ENCODE measurements at places on chromosomes 1 and 21.

DNA sequence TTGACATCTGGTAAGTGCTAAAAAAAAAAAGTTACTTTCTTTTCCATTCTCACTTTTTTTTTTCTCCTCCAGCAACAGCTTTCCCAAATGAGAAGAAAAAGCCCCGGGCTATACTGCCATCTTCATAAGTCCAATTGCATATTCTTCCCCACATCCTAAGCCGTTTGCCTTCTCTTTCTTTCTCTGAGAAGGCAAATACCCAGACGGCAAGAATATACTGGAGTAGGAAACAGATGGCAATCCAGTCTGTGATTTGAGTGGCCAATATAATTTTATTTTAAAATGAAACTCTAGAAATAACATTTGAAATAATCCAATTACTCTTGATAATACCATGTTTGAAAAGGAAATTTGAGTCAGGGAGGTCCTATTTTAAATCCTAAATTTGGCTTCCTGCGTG lies 44.6 kb upstream of the GREM2 start:
- no peak for DNase-seq

- no peak for DNase-seq
These were observed 31.0 kb downstream of the DDX20 start for GRCh38 chr1:111786669-111787207.

GRCh38 chr1:108000184-108000583 lies 35.2 kb upstream of the VAV3 start:
- DNase-seq = no peak

DNA sequence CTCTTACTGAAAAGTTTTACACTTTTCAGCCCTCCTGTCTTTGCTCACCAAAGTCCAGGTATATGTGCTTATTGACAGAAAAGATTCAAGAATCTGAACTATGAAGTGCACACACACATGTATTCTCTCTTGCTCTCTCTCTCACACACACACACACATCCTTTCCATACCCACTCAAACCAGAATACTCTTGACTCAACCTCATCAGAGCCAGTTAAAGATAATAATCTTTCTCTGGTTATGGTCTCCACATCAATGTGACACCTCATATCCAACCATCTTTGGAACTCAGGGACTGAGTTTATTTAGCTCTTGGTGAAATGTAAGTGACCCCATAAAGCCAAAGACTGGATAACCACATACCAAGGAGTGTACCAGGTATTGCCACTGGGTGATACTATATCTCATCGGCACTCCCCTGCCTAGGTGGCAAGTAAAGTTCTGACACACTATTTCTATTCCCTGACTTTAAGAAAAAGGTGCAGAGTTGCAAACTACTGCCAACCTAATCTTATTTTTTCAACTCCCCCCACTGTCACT lies 24.9 kb upstream of the RGS8 start:
- no peak for DNase-seq

DNA sequence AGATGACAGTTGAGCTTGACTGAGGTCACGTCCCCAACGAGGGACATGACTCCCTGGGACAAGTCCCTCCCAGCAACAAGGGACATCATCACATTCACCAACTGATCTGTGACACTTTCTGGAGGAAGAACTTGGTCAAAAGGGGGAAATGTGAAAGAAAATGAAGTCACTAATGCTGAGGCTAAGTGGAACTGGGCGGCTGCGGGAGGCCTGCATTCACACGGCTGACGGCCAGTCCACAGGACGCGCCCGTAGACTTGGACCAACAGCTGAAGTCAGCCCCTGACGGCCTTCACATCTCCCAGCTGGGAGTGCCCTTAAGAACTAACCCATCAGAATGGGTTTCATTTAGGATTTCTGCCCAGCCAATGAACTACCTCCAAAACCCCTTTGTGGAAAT lies 26.6 kb downstream of the POFUT2 start:
- no peak for DNase-seq
